ENCODE measurements at places on chromosomes 1 and 21.

DNA sequence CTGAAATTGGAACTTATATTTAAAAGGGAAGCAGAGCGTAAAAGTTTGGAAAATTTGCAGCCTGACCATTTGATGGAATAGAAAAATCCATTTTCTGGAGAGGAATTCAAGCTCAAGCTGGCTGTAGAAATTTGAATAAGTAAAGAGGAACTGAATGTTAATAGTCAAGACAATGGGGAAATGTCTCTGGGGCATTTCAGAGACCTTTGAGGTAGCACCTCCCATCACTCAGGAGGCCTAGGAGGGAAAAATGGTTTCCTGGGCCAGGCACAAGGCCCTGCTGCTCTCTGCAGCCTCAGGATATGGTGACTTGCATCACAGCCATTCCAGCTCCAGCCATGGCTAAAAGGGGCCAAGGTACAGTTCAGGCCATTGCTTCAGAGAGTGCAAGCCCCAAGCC, 17.6 kb upstream of the TSHB start:
- no peak for DNase-seq

- DNase-seq, result no peak
Observed at GRCh38 chr21:43993420-43993934, 18.6 kb upstream of the TRAPPC10 start.

- DNase-seq, result peak; percentile 96
Observed at GRCh38 chr1:213669964-213670691, 317.6 kb upstream of the PROX1 start.

- DNase-seq, result no peak
Observed at GRCh38 chr1:193437785-193438184, 251.4 kb upstream of the B3GALT2 start.

- DNase-seq, result no peak
Observed at GRCh38 chr1:41573194-41573593, 88.7 kb upstream of the EDN2 start.

DNA sequence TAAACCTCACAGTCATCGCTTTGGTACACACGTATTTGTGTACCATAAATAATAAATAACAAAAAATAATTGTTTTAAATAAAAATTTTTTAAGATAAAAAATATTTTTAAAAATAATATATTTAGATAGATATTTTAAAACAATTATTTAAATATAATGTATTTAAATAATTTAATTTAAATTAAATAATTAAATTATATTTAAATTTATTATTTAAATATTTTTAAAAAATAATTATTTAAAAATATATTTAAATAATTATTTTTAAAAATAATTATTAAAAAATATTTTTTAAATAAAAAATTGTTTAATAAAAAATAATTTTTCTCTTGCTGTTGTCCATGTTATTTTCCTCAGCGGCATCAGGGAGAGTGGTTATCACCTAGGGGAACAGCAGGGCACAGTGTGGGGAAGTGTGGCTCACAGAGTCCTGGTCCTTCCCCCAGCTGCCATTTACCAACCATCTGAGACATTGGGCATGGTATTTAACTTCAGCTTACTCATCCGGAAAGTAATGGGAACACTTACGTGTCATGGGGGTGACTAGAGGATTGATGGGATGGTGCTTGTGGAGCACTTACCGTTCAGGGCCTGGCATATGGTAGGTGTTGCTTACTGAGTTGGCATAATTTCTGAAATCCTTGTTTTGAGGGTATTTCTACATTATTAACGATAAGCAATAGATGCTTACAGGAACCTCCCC, 92.9 kb upstream of the TSPAN2 start:
- peak; percentile 10 for DNase-seq

GRCh38 chr1:59295618-59296017, 1.3 kb upstream of the FGGY start:
- DNase-seq, result peak; percentile 72

DNA sequence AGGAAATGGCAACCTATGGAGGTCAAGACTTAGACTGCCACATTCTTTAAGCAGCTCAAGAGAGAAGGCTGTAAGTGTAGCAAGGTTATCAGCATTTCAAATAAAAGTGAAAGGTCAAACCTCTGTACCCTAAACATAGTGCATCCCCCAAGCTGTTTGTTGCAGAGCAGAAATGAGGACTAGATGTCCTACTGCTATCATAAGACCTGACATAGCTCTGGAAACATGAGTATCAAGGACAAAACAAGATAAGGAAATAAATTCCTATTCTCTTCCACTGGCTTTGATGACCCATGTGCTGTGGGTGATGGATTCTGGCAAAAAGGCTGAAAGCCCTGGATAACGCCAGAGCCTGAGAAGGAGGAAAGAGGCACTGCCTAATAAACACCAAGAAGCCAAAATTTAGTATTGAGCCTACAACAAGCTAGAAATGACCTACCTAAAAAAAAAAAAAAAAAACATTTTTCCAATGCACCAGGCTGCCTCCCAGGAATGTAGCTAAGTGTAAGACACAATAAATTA, 35.9 kb downstream of the URB1 start:
- DNase-seq, result no peak

DNA sequence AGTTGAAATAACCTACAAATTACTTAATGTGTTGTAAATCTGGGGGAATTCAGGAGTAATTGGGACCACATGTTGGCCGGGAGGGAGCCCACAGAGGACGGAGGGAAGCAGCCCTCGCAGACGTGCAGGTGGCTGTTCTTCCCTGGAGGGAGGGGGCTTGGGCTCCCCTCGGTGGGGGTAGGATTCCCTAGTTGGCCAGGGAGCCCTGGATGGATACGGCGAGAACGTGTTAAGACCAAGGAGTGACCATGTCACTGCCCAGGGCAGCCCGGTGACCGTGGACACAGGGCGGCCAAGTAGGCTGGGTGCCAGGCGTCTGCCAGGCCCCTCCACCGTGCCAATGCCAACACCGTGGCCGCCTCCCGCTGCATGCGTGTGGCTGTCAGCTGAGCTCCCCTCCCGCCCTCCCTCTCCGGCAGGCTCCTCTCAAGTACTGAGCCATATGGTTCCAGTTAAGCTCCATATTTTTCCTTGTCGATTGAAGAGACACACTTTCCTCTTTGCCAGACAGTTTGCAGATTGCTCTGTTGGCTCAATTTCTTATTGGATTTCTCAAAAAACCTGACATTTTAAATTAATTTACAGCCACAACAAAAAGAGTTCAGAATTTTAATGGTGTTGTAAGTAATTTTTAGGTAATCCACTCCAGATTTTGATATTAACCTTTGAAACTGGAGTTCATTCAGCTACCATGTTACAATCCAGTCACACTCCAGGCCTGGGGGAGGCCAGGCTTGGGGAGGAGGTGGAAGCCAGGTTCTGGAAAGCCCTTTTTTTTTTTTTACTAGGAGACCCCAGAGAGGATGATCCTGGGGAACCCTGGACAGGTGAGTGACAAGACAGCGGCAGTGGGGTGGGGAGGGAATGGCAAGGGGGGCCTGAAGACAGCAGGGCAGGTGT, 71.2 kb downstream of the CASZ1 start:
- DNase-seq, result no peak

DNA sequence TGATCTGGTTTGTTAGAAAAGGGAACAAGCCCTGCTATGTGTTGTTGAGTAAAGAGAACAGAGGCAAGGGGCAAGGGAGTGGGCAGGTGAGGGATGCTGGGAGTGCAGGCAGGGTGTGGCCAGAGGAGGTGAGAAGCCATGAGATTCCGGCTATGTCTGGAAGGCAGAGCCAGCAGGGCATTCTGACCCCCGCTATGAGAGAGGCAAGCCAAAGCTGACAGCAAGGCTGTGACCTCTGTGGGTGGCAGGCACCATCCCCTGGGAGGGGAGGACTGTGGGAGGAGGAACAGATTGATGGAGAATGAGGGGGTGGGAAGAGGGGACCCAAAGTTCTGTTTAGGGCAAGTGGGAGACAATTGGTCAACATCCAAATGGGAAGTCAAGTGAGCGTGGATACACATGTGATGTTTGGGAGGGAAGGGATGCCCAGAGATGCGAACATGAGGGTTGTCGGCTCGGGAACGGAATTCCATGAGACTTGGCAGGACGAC, 19.5 kb upstream of the PADI6 start:
- DNase-seq, result no peak

GRCh38 chr1:211660718-211661222, 14.7 kb downstream of the NEK2 start:
- no peak for DNase-seq

DNA sequence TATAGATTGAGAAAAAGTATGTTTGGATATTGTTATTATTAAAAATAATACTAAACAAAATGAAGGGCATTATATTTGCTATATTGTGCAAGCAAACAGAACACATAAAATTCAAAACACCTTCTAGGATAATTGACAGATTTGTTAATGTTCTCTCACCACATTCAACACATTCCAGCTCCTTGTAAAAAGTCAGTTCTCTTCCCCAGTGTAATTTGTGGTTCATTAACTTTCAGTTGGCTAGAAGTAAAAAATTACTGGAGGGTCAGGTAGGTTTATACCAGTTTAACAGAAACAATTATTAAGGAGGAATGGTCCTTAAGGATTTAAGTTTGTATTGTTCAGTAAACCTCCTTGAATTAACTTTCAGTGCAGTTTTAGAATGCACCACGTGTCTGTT, 1235.3 kb upstream of the ADGRL2 start:
- no peak for DNase-seq

DNA sequence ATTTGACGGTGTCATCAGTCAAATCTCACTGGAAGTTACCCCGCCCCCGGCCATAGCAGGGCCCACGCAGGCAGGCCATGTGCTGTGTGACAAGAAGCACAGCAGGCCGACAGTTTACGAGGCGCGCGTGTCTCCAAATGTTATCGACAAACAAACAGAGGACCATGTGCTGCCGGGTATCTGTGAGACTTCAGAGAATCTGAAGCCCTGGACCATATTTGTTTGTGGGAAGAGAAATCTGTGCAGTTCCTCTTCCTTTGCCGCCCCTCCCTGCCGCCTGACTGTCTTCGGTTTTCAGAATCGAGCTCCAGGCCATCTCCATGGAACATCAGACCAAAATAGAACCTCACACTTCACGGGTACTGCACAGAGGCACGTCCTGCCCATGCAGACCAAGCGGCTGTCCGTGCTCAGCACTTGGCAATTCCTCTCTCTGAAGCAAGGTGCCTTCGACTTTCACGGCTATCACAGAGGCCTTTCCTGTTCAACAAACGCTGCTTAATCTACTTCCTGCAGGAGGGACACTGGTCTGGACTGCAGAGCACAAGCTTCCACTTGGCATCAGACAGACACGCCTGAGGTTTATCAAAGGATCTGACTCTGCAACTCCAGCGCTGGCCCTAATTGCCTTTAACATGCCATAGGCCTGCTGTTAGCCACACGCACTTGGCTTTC, 135.7 kb upstream of the KRTAP19-8 start:
- no peak for DNase-seq

DNA sequence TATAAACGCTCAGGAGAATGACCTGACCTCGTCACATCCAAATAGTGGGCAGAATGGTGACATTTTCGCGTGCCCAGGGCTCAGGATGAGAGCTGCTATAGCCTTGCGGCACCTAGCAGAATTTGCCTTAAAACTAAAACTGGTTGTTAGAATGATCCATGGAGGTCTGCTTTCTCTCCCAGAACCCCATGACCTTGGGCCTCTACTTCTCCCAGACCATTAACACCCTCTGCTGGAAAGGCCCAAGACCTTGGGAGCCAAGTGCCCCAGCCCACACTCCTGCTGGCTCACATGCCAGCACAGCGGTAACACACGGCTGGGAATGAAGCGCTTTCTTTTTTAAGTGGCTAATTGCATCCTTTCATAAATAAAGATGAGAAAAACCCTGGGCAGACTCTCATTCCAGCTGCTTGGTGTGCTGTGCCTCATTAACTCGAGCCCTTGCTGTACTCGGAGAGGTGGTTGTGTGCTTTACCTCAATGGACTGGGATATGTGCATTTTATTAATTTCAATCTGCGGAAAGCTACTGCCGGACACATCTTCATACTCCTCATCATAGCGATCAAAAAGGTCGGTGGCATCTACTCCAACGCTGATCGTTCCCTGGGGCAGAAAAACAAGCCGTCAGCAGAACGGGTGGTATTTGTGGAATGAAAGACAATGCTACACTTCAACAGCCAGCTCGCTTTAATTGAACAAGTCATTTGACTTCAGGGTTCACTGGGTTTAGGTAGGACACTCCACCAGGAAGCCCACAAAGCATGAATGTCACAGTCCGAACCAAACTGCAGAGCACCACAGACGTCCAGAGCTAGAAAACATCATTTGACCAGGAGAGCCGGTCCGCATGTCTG, 29.0 kb downstream of the THAP3 start:
- no peak for DNase-seq

DNA sequence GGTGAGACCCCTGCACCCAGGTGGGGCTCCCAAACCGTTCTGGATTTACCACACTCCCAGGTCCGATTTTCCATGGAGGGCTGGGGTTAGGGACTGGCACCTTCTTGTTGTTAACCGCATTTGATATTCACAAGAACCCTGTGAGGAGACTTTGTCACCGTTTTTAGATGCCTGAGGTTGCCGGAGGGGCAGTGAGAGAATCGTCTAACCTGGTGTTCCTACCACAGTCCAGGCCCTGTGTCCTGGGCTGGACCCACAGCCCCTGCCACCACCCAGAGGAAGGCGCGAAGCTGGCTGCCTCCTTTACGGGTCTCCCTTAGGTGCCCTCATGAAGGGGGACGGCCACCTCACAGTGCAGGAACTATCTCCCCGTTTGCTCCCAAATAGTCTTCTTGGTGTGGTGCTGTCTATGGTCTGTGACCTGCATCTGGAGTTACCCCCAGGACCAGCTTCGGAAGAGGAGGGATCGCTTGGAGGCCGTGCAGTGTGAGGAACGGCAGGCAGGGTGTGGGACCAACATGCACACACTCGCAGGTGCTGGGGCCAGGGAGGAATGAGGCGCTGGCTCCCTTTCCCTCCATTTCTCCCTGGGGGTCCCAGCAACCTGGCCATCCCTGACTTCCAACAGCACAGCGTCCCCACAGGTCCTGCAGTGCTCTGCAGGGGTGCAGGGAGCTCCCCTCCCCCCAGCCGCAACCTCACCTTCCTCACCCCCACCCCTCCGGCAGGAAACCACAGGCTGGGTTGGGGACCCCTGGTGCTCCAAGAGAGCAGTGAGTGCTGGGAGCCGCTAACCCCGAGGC, 7.0 kb downstream of the SIM2 start:
- no peak for DNase-seq

GRCh38 chr1:77536813-77537212, 145.6 kb downstream of the ZZZ3 start:
- DNase-seq, result no peak

DNA sequence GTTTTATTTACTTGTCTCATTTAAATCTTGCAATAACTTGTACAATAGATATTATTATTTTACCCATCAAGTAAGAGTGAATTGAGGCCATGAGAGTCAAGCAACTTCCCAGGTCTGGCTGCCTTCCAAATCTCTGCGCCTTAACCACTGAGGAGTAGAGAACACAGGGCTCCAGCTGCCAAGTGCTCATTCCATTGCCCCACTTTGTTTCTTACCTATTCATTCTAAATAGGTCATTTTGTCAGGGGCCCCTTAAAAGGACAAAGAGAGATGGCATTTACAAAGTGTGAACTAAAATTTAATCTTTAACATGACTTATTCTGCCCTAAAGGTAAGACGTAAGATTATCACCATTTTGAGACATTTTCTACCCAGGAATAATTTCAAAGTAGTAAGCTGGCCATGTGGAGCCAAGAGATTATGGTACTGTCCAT, 3.5 kb downstream of the PPP1R15B start:
- DNase-seq, result peak; percentile 75

GRCh38 chr1:27569088-27569460, 34.9 kb downstream of the AHDC1 start:
- DNase-seq, result no peak
